ENCODE measurements at places on chromosomes 4 and X. TPM values are rescaled to one million over a fixed set of nuclear protein-coding genes. Genes with fewer than 3 reads are reported as not detected.

DNA sequence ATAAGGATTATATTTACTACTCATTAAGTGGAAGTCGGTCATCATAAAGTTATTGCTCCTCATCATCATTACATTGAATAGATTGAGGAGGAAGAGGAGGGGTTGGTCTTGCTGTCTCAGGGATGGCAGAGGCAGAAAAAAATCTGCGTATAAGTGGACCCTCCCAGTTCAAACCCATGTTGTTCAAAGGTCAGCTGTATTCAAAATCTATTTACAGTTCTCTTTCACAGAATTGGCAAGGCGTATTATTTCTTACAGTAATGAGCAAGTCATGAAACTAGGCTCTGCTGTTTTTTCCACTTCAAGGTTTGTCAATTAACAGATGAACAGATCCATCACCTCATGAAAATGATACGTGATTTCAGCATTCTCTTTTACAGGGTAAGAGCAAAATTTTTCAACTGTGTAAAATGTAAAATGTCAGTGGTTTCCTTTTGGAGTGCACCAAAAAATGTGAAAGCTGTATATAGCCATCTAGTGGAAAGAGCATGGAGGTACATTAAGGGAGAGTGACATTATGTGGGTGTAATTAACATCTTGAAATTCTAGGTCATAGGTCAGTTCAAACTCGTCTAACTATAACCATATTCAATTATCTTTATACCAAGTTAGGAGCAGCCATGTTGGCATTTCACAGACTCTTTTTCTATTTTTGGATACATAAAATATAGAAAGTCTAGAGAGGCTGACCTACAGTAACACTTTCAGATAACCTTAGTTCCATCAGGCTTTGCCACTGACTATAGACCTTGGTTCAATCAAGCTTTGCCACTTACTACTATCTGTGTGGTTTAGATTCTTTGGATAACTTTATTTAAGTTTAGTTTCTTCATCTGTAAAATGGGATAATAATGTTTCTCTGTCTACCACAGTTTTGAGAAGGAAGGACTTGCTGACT lies 30.1 kb downstream of the NEIL3 start:
- no peaks in the 10 kb centered on the region for H3K4me1 ChIP-seq
- DNase-seq: no peak
- no peak overlapping the region for H3K4me3 ChIP-seq

DNA sequence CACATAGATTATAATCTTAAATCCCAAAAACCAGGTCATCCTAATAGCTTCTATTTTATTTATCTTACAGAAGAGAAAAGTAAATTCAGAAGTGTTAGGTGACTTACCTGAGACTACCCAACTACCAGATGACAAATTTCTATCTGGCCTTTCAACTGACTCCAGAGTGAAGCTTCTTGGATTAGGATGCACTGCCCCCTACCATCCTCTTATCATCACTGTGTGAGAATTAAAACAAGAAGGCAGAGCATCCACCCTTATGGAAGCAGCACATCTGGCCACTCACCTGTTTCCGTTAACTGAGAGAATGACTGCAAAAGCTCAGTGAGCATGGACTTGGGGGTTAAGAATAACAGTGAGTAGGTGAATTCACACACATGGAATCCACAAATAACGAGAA lies 502.6 kb upstream of the TECRL start:
- H3K4me1 ChIP-seq: no peaks in the 10 kb centered on the region
- H3K27me3 ChIP-seq: no peaks in the 10 kb centered on the region
- no peak overlapping the region for H3K4me3 ChIP-seq
- DNase-seq: no peak

CEP135 gene
- total RNA-seq: 5.3 TPM

PHOX2B gene
- not detected for total RNA-seq

GYG2 gene
- total RNA-seq: 0.89 TPM

CUL4B gene
- total RNA-seq: 54.4 TPM

PIN4 gene
- total RNA-seq: 6.2 TPM

All from thyroid gland (tissue), 4 donors.